D721Med (cell line): ENCODE measurements at places on chromosomes 3 and 15.

GRCh38 chr3:89245612-89246011, 138.2 kb downstream of the EPHA3 start:
- no peak for DNase-seq

- DNase-seq, result no peak
Observed at GRCh38 chr3:117820658-117821299, 1111.2 kb downstream of the TUSC7 start.

GRCh38 chr3:122560680-122561079, 3.4 kb downstream of the PARP9 start:
- DNase-seq, result peak; percentile 33

DNA sequence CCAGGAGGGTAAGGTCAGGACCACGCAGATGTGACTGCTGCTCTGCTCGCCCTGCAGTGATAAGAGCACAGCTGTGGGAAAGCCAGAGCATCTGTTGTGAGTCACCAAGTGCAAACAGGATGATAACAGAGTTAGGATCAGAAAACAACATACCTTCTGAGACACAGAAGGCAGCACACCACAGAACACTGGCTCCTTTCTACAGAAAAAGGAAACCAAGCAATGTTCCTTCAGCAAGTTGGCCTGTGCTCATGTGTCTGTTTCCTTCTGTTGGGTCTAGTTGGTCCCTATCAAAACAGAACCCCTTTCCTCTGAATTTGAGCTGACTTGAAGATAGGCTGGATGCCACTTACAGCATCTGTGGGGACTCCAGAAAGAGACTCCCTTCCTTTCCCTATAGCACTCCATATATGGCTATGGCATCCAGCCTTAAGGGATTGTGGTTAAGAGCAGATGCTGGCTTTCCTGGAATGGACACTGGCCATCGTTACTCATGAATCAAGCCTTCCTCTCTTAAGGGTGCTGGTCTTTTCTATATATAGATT, 440.7 kb upstream of the THBS1 start:
- no peak for DNase-seq

GRCh38 chr3:43921056-43921648, 230.4 kb downstream of the ABHD5 start:
- no peak for DNase-seq

DNA sequence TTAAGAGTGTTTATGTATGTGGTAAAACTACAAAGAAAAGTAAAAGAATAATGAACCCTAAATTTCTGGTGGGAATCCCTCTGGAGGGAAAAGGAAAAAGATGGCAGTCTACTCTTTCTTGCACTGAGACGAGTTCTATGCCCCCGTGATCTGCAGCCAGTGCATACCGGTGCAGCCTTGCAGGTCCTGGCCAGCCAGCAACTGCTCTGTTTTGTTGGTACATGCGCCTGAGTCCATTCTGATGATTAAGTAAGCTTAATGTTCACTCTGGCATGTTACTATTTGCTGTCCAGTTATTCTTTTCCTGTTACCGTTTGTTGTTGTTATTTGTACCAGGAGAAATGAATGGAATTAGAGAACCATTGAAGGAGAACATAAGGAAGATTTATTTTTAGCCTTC, 95.1 kb upstream of the TMC3 start:
- DNase-seq, result no peak

GRCh38 chr3:167936019-167936418, 159.7 kb downstream of the GOLIM4 start:
- no peak for DNase-seq

DNA sequence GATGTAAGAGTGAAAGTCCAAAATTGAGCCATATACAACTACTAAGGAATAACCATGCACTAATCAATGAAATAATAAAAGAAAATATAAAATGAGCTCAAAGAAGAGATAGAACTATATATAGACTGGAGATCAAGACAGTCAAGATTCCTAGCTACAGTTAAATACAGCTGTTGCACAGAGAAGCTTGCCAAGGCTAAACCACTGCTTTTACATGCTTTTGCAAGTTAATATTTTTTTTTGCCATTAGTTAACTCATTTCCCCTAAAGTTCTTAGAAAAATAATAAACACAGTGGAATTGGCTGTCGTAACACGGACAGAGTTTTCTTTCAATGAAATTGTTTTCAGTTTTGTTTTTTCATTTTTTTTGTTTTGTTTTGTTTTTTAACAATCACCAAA, 123.0 kb downstream of the VGLL3 start:
- DNase-seq, result no peak

- DNase-seq, result no peak
Observed at GRCh38 chr3:55819005-55819404, 331.9 kb upstream of the WNT5A start.

DNA sequence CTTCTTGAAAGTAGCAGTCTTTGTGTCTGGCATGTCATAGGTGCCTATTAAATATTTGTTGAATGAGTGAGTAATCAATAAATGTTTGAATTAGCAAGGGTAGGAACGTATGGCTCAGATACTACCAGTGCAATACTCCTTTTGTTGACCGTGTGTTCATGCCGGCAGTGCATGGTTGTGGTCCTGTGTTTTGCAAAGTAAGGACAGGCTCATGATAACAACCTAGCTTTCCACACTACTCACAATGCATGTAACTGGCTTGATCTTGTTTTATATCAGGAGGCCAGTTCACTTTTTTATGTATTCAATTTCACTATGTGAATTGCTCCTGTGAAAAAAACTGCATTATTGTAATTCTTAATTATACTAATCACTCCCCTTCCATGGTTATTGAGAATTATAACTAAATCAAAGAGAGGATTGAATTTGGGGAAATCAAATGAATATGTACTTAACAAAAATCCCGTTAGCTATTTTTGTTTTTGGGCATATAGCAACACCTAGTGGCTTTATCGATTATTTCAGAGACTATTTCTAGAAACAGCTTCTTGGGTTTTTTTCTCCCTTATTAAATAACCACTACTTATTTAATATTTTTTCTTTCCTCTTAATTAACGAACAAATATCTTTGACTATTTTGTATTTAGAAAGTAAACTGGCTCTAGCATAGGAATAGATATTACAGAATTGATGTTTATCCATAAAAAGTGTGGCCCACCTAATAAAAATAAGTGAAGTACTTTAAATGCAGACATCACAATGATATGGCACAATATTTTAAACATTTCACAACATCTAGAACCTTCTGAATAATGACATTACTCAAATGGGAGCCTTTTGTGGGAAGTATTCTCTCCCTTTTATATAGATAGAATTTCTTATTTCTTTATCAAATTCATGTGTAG, 218.5 kb downstream of the BBX start:
- no peak for DNase-seq

DNA sequence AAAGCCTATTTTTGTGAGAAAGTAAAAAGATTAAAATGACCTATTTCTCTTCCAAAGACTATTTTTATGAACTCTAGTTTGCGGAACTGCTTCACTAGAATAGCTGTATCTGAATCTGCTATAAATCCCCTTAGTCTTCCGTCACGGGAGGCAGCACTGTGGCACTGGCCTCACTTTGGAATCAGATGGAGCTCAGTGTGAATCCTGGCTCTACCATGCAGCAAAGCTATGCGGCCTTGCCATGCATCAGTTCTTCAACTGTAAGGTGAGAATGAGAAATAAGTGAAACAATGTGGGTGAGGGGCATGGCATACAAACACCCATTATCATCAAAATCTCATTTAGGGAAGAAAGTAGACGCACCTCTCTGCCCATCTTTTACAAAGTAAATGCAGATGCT, 27.5 kb upstream of the CSPG5 start:
- no peak for DNase-seq

DNA sequence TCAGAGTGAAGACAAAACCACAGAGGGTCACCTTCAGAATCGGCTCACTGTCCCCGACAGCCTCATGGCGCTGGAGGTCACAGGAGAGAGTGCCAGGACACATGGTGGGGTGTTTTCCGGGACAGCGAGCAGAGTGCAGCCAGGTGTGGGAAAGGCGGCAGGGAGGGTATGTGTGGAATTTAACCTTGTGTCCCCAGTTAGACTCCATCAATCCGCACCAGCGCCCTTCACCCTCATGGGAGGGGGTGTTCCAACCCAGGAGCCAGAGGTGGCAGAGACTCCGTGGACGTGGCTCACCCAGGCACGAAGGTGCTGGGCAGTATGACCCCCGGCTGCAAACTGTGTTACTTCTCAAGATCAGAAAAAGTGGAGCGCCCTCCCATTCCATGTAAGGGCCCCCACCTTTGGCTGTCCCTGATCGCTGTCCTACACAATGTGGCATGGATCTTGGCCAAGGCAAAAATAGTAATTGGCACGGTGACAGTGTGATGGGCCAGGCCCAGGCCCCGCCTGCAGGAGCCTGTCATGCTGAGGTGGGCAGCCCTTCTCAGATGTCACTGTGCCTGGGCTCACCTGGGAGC, 190.3 kb downstream of the XXYLT1 start:
- no peak for DNase-seq

GRCh38 chr3:130820976-130821375, 72.9 kb upstream of the ATP2C1 start:
- DNase-seq, result no peak

GRCh38 chr3:181066143-181067087, 76.9 kb upstream of the DNAJC19 start:
- DNase-seq, result no peak

- no peak for DNase-seq
Observed at GRCh38 chr3:123412811-123413604, 35.9 kb downstream of the ADCY5 start.

- no peak for DNase-seq
Observed at GRCh38 chr3:79187426-79187825, 580.4 kb downstream of the ROBO1 start.

DNA sequence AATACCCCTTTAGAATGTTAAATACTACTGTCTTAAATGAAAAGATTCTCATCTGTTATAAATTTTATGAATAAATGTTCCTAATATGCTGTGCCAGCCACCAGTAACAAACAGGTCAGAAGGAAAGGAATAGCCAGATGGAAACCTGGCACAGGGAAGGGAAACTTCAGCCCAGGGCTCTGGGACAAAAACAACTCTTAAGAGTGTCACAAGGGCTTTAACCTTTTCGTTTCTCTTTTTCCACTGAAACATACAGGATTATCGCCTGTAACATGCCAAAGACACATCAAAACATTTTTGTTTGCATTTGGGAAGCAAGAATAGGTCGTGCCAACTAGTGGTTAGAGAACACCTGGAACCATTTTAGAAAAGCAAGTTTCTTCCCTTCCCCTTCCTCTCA, 109.0 kb upstream of the NEDD4 start:
- DNase-seq, result no peak

DNA sequence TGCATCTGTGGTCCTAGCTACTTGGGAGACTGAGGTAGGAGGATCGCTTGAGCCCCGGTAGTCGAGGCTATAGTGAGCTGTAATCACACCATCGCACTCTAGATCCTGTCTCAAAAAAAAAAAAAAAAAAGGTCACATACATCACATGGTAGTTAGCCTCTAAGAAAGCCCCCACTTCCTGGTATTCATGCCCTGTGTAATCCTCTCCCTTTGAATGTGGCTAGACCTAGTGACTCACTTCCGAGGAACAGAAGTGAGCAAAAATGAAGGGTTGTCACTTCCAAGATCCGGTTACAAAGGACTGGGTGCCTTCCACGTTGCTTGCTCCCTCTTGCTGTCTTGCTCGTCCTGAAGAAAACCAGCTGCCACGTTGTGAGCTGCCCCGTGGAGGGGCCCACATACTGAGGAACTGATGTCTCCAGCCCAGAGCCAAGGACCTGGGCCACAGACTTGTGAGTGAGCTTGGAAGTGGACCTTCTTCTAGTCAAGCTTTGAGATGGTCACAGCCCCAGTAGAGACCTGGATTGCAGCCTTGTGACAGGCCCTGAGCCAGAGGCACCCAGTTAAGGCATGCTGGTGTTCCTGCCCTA, 12.6 kb upstream of the LCTL start:
- DNase-seq, result no peak

DNA sequence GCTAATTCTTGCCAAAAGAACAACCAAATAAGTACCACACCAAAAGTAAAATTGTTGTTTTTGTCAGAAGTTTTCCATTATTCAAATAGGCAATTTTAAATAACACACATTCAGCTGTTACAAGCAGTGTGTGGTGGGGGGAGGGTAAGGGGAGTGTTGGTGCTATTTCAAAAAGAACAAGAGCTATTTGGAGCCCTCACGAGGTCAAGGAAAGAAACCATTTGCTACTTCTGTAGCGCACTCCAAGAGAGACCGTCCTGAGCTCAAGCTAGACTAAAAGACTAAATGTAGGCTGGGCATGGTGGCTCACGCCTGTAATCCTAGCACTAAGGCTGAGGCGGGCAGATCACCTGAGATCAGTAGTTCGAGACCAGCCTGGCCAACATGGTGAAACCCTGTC, 21.2 kb upstream of the IGF2BP2 start:
- DNase-seq, result no peak

DNA sequence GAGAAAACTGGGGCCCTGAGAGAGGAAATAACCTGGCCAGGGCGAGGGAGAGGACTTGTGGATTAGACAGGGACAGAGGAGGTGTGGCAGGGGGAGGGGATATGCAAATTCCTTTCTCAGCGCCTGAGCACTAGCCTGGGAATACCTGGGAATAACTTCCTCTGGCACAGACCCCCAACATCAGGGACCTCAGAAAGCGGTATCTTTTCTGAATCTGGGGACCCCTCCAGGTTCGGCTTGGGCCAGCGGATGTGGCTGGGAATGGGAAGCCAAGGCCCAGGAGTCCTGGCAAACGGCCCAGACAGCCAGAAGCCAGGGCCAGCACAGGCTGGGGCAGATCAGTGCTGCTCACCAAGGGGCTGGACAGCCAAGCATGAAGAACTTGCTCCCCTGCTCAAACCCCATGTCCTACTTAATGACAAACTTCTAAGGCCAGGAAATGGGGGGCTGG, 9.2 kb upstream of the ACSBG1 start:
- no peak for DNase-seq

DNA sequence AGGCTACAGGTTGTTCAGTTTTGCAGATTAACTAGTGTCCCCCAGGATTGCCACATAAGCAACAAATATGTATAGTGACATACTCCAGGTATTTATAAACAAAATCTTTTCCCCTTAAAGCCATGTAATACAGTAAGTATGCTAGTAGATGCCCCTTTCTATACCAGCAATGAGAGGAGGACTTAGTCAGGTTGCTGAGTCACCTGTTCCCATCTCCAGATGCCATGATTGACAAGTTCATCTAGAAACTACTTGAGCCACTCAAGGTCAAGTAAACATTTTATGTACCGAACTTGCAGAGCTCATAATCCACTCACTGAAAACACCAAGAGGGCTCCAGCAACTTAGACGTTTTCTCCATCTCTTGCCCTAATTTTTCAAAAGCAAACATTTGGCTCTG, 18.2 kb downstream of the SLC9A9 start:
- DNase-seq, result no peak

DNA sequence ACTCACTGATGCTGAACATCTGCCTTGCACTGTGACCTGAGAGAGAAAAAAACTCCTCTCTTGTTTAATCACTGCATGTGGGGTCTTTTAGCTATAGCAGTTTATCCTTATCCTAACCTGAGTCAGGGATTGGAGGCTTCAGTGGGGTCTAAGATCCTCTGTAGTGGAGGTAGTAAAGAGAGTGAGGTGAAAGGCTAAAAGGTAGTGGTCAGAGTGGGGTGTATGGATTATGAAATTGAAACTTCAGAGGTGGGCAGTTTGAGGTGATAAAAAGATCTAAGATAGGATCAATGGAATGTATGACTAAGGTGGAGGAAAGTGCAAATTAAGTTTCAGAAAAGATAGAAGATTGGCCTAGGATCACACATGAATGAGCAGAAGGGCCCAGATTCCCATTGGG, 36.5 kb downstream of the DET1 start:
- no peak for DNase-seq
